Thoracic aorta (tissue), 2 donors: ENCODE measurements at places on chromosomes 13 and 19. TPM values are rescaled to one million over a fixed set of nuclear protein-coding genes. Genes with fewer than 3 reads are reported as not detected.

GRCh38 chr13:111280681-111281585 lies 39.5 kb upstream of the TEX29 start:
- no peak for DNase-seq
- H3K27me3 ChIP-seq = no peaks in the 10 kb centered on the region
- H3K36me3 ChIP-seq = peaks cover 25% of the 10 kb centered on the region
- H3K27ac ChIP-seq = peak overlapping the region; percentile 88

Gene LRRC8E
- total RNA-seq = 0.14 TPM

- no peaks in the 10 kb centered on the region for H3K4me1 ChIP-seq
- no peaks in the 10 kb centered on the region for H3K36me3 ChIP-seq
- no peak overlapping the region for H3K27ac ChIP-seq
- no peak for DNase-seq
- H3K4me3 ChIP-seq = no peak overlapping the region
Observed at GRCh38 chr19:51094696-51095279, 12.1 kb upstream of the KLK14 start.

Gene ZNF426
- total RNA-seq = 10.6 TPM

Gene TEKTIP1
- total RNA-seq = not detected

GRCh38 chr19:46944918-46945628 lies 74.6 kb upstream of the NPAS1 start:
- peaks cover 28% of the 10 kb centered on the region for H3K4me1 ChIP-seq
- no peaks in the 10 kb centered on the region for H3K36me3 ChIP-seq
- H3K27ac ChIP-seq = peak overlapping the region; percentile 90
- no peaks in the 10 kb centered on the region for H3K27me3 ChIP-seq

- H3K36me3 ChIP-seq = no peaks in the 10 kb centered on the region
- H3K27ac ChIP-seq = no peak overlapping the region
- no peak for DNase-seq
- H3K4me1 ChIP-seq = no peaks in the 10 kb centered on the region
- no peaks in the 10 kb centered on the region for H3K27me3 ChIP-seq
Observed at GRCh38 chr19:58038688-58039204, 4.9 kb downstream of the ZSCAN1 start.

DNA sequence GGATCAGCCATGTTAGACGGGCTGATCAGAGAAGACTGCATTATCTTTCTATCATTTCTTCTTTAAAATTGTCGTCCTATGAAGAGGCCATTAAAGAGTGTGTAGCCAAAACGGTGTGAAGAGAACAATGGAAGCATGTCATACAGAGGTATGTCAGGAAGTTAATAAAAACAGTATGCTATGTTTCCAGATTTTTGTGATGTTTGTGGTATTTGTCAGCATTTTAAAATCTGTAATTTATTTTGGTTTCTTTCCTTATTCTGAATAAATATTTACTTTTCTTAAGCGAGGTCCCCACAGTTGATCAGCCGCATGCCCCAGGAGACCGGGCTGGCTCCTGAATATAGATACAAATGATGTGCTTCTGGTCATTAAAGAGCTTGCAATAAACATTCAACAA lies 142.9 kb upstream of the SERP2 start:
- no peak overlapping the region for H3K27ac ChIP-seq
- no peaks in the 10 kb centered on the region for H3K36me3 ChIP-seq
- no peak for DNase-seq
- no peaks in the 10 kb centered on the region for H3K27me3 ChIP-seq
- H3K4me3 ChIP-seq = no peak overlapping the region

- H3K4me3 ChIP-seq = no peak overlapping the region
- H3K27ac ChIP-seq = no peak overlapping the region
- H3K36me3 ChIP-seq = no peaks in the 10 kb centered on the region
Observed at GRCh38 chr13:105847527-105848291, 687.8 kb downstream of the EFNB2 start.

Gene WDR88
- not detected for total RNA-seq

Gene ZNF714
- total RNA-seq = 2.6 TPM

Gene TUBB4A
- not detected for total RNA-seq

DNA sequence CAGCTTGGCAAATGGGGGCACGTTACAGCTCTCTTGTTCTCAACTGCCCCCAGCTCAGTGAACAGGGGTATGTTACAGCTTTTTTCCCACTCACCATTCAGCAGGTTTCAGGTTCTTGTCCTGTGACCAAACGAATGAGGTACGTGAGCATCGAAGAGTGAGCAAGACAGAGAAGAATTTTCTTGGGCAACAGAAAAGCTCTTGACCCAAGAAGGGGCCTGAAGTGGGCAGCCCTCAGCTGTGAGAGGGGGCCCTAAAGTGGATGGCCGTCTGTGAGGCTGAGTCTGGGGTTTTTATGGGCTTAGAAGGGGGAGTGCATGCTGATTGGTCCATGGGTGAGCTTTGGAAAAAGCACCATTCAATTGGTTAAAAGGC lies 21.4 kb downstream of the CCDC70 start:
- H3K4me1 ChIP-seq = no peaks in the 10 kb centered on the region
- no peak for DNase-seq
- no peaks in the 10 kb centered on the region for H3K36me3 ChIP-seq
- H3K27me3 ChIP-seq = no peaks in the 10 kb centered on the region
- no peak overlapping the region for H3K4me3 ChIP-seq

Gene MISP
- total RNA-seq = 2.2 TPM

DNA sequence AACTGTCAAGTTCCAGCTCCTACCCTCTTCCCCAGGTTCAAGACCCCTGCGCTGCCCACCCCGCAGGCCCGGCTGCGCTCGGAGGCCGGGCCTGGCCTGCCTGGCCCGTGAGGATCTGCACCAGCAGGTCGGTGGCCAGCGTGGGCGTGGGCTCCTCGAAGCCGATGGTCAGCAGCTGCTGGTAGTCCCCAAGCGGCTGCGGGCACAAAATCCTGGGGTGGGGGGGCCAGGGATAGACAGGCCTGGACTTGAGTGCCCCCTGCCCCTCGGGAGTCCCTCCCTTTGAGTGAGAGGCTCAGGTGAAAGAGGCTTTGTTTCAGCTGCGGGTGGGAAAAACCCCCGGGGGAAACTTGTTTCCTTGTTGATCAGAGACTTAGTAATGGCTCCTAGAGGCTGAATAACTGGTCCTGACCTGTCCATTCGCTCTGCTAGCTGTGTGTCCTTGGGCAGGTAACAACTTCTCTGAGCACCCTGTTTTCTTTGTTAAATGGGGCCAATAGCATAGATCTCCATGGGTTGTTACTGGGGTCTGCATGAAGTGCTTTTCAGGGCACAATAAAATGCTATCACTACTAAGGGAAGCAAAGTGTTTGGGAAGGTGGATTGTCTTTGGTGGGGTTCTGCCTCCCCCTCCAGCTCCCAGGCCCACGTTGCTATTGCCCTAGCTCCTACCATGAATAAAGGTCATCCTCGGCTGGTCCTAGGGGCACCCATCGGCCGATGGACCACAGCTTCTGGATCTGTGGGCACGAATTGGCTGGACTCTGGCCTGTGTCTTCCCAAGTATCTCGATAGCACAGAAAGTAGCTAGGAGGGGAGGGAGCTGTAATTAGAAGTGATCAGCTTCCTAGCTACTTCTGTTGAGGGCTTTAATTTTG lies 3.5 kb downstream of the C19orf67 start:
- peak overlapping the region; percentile 79 for H3K27ac ChIP-seq
- no peaks in the 10 kb centered on the region for H3K36me3 ChIP-seq
- no peak for DNase-seq
- no peaks in the 10 kb centered on the region for H3K27me3 ChIP-seq
- peak overlapping the region; percentile 82 for H3K4me3 ChIP-seq

- H3K36me3 ChIP-seq = no peaks in the 10 kb centered on the region
- no peaks in the 10 kb centered on the region for H3K27me3 ChIP-seq
- DNase-seq = no peak
- no peaks in the 10 kb centered on the region for H3K4me1 ChIP-seq
Observed at GRCh38 chr19:35349614-35350521, 2.2 kb downstream of the FFAR1 start.

Gene PSMD8
- 173 TPM for total RNA-seq

Gene PTPRH
- total RNA-seq = 1.1 TPM

- peak overlapping the region; percentile 85 for H3K4me3 ChIP-seq
- DNase-seq = no peak
- peaks cover 8% of the 10 kb centered on the region for H3K36me3 ChIP-seq
- H3K4me1 ChIP-seq = peaks cover 59% of the 10 kb centered on the region
- H3K27me3 ChIP-seq = no peaks in the 10 kb centered on the region
Observed at GRCh38 chr13:41061914-41062837, 867 bp downstream of the WBP4 start.

GRCh38 chr19:50206191-50206590 lies 2.8 kb downstream of the MYH14 start:
- no peak overlapping the region for H3K4me3 ChIP-seq
- no peaks in the 10 kb centered on the region for H3K27me3 ChIP-seq
- no peak for DNase-seq
- peaks cover 23% of the 10 kb centered on the region for H3K4me1 ChIP-seq

DNA sequence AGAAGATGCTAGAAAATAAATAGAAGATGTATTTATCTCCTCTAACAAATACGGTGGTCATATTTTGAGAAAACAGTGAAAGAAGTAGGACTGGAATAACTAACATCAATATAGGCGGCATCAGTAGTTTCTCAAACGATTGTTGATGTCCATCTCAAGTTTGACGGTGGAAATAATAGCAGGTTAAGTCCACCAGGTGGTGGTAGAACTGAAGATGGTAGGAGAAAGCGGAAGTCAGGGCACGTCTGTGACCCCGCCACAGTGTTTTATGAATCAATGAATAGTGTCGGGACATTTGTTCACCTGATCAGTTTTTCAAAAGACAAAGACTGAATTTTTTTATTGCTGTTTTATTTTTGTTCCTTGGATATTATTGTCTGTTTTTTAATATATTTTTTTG lies 706.4 kb upstream of the SLC10A2 start:
- H3K36me3 ChIP-seq = no peaks in the 10 kb centered on the region
- H3K27ac ChIP-seq = no peak overlapping the region
- no peak for DNase-seq
- no peaks in the 10 kb centered on the region for H3K27me3 ChIP-seq

DNA sequence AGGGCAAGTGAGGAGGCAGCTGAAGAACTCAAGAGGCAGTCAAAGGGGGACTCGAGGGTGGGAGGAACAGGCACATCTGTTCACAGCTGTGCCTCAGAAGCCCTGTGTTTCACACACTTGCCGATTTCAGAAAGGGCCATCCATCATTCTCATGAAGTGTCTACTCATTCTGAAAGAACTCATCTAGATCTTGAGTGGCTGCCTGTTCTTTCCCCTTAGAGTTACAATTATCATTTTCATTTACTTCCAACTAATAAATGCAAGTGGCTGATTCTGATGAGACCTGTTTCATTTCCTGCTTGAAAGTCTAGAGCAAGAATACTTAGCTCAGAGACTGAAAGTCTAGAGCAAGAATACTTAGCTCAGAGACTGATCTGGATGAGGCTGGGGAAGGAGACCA lies 1145.1 kb downstream of the UQCRFS1 start:
- no peak for DNase-seq
- no peak overlapping the region for H3K27ac ChIP-seq
- H3K4me3 ChIP-seq = no peak overlapping the region
- H3K36me3 ChIP-seq = no peaks in the 10 kb centered on the region
- H3K27me3 ChIP-seq = no peaks in the 10 kb centered on the region

DNA sequence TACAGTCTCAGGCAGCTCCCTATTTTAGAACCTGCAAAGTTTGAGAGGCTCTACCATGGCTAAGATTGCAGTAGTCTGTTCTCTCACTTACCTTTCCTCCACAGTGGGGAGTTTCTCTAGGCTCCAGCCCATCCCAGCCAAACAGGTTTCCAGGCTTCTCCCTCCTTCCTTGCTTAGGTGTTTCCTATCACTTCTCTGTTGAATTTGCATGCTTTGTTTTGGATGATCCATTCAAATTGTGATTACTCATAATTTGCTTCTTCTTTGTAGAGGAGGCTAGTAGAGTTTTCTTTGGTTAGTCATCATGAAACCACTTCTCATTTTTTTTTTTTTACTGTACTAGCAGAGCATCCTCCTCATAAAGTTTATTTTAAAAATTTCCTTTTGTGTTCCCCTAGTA lies 1242.2 kb upstream of the MIR17HG start:
- H3K27ac ChIP-seq = no peak overlapping the region
- no peaks in the 10 kb centered on the region for H3K36me3 ChIP-seq
- no peaks in the 10 kb centered on the region for H3K4me1 ChIP-seq
- no peak overlapping the region for H3K4me3 ChIP-seq

Gene ENOX1
- total RNA-seq = 0.41 TPM
